ENCODE measurements at places on chromosomes 13 and 19.

DNA sequence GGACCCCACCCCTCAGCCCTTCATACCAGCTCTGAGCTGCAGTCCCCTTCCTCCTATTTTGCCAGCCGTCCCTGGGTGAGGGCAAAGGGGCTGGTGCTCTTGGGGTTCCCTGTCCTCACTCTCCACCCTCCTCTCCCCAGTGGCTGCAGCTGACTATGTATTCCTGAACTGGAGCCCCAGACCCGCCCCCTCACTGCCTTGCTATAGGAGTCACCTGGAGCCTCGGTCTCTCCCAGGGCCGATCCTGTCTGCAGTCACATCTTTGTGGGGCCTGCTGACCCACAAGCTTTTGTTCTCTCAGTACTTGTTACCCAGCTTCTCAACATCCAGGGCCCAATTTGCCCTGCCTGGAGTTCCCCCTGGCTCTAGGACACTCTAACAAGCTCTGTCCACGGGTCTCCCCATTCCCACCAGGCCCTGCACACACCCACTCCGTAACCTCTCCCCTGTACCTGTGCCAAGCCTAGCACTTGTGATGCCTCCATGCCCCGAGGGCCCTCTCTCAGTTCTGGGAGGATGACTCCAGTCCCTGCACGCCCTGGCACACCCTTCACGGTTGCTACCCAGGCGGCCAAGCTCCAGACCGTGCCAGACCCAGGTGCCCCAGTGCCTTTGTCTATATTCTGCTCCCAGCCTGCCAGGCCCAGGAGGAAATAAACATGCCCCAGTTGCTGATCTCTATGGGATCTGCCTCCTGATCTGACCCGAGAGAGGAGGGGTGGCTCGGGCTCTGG lies 2.4 kb downstream of the COX7A1 start:
- no peak for DNase-seq

- no peak for DNase-seq
Observed at GRCh38 chr13:81927347-81927746, 1586.4 kb upstream of the SPRY2 start.

GRCh38 chr13:48930918-48931317 lies 44.8 kb upstream of the FNDC3A start:
- no peak for DNase-seq

DNA sequence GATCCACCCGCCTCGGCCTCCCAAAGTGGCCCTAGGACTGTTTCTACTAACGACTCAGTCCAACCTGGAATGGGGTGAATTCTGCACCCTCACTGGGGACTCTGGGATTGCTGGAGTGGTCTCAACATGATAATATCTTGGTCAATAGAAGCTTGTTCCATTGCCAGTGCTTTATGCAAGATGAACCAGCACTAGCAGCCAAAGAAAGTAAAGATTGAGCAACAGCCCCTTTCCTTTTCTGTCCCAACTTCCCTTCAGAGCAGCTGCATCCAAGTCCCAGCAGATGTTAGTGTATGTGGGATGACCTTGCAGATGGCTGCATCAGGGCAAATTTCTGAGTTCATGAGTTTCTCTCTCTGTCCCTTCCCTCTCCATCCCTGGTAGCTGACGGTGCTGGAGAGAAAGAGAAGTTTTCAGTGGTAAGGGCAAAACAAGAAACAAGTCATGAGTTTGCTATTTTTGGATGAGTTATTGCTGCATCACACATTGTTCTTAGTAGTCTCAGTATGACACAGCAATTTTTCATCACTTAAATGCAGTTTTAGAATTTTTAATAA lies 183.6 kb upstream of the EDNRB start:
- DNase-seq: no peak
